ENCODE measurements at places on chromosomes 13 and 19.

GRCh38 chr19:17081672-17082630, 6.4 kb downstream of the MYO9B start:
- no peak for DNase-seq

GRCh38 chr19:30529876-30530275, 157.7 kb downstream of the ZNF536 start:
- no peak for DNase-seq

DNA sequence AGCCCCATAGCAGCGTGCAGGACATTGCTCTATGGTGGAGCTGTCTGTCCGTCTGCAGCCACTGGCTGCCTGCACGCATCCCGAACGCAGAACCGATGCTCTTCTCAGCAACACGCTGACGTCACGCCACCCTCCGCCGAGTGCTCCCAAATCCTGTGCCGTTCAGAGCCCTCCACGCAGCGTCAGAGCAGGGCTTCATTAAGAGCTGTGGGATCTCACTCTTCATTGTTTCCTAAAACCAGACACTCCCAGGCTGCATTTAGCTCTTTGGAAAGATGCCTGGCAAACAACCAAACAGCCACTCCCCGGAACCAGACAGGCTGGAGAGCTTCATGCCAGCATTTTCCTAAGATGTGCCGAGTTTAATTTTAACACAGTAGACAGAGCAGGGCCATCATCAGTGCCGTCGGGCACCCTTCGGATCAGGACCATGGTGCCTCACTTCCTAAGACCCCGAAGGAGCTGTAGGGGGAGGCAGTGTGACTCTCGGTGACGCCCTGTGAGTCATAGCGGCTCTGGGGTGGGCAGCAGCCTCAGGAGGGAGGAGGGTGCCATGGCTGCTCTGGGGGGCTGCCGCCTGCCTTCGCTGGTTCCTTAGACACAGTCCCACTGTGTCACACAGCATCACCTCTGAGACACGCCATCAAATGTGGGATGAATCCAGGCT, 131.5 kb upstream of the MCF2L start:
- DNase-seq: peak; percentile 9

DNA sequence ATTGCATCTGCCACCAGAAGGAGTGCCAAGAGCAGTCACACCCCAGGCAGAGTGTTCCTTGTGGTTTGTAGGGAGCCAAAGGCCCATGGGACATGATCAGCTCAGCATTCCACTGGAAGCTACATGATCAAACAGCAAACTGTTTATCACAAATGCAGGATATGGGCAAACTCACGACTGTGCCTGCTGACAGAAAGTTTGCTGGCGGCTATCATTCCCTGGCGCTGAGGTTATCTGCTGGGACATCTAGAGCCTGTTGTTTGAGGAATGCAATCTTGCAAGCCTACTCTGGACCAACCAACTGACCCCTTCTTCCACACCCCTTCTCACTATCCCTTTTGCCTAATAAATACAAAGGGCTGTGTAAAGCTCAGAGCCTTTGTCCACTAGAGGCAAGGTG, 7.7 kb upstream of the ZNF613 start:
- no peak for DNase-seq

DNA sequence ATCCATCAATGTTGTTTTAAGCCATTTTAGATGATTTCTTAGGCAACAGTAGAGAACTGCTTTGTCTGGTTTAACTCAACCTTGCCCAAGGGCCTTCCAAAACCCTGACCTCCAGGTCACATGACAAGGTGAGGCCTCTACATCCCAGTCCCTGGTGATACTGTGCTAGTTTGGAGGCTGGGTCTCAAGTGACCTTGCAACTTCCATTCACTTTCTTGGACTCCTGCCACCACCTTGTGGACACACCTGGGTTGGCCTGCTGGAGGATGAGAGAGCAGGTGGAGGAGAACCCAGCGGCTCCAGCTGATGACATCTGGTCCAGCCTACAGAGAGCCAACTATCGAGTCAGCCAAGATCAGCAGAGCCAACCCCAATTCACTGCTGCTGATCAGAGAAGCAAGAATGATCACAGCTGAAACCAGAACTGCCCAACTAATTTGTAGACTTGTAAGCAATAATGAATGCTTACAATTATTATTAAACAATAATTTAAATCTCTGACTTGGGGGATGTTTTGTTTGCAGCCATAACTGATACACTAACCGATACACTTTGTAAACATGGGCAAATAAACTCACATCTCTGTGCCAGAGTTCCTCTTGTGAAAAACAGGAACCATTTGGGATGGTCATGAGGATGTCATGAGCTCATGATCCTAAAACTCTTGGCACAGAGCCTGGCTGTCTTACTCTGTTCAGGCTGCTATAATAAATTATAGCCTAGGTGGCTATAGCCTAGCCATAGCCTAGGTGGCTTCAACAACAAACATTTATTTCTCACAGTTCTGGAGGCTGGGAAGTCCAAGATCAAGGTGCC, 11.5 kb downstream of the FAM187B start:
- no peak for DNase-seq

DNA sequence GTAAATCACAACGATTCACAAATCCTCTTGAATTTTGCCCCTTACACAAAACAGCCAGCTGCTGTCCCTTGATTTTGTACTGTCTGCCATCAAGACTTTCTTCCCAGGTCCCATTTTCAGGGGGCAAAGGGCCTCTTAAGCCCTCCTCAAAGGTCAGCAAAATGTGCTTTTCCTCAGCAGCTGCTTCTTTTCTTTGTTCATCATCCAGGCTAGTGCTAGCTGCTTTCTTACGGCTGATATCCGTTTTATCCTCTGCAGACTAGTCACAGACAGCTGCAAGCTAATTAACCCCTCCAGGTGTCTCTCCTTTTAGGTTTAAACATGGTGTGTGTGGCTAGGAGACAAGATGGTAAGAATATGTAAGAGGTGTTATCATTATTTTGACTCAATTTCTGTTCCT, 90.9 kb downstream of the NALCN start:
- no peak for DNase-seq

GRCh38 chr13:70424428-70424827, 316.2 kb upstream of the KLHL1 start:
- DNase-seq: no peak

DNA sequence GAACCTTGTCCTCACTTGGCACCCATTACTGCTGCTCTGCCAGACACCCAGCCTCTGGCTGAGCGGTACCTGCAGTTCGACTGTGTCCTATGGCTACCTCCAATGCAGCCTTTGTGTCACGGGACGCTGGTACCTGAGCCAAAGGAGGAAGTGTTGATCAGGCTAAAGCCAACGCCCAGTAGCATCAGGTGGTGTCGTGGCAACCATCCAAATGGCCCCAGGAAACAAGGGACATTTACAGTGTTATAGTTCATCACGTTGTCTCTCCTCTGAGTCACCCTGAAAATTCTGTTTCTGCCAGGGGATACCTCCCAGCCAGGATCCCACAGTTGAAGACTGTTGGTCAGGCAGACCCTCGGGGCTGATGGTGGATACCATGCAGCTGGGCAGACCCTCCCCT, 10.1 kb downstream of the RHPN2 start:
- no peak for DNase-seq

DNA sequence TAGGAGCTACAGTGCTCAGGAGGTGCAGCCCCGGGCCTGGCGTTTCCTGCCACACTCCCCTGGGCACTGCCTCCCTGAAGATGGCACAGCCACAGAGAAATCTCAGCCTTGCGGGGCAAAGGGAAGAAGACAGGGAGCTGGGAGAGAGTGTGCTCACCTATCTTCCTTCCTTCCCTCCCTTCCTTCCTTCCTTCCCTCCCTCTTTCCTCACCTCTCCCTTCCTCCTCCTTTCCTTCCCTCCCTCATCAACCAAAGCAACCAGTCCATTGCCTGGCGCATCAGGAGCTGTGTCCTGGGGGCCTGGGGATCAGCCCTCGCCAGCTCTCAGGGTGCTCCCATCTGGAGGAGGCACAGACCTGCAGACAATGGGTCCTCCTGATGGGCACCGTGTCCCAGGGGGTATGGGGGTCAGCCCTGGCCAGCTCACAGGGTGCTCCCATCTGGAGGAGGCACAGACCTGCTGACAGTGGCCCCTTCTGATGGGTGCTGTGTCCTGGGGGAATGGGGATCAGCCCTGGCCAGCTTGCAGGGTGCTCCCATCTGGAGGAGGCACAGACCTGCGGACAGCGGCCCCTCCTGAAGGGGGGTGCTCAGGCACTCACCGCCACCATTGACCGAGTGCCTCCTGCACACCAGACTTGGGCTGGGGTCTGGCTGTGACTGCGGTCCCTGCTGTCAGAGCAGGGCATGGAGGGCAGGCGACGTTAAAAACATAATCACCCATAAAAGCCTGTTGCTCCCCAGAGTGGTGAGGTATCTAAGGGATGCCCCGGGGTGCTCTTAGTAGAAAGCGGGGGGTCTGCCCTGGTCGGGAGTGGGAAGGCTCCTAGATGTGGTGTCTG, 120.2 kb downstream of the URI1 start:
- DNase-seq: no peak

DNA sequence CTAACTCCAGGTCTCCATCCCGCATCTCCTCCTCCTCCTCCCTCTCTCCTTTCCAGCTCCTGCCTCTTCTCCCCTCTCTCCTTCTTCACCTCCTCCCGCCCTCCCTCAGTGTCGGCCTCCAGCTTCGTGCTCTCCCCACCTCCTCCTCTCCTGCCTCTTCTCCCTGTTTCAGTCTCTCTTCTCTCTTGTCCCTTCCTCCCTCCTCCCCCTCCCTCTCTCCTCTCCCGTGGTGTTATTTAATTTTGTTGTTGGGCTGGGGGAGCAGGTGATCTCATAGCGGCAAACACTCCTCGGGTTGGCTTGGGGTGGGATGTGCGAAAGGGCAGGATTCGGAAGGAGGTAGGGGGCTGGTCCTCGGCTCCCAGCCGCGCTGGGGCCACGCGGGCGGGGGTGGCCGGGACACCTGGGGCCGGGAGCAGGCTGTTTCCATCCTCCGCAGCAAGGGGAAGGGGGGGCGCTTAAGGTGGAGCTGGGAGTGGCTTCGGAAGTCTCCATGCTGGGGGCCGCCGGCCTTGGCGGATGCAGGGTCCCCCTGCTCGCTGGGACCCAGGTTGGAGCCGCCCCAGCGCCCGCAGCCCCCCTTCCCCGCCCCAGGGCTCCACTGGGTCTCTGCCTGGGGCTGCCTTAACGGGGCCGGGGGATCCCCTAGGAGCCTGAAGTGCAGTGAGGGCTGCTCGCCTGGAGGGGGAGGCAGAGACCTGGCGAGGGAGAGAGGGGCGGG, at the start of gene CA11:
CA11 (minus strand) TSS at position 187 of the 721 bp plus-strand sequence. CDS start 555 bp downstream, outside the sequence.
- peak; percentile 76 for DNase-seq

DNA sequence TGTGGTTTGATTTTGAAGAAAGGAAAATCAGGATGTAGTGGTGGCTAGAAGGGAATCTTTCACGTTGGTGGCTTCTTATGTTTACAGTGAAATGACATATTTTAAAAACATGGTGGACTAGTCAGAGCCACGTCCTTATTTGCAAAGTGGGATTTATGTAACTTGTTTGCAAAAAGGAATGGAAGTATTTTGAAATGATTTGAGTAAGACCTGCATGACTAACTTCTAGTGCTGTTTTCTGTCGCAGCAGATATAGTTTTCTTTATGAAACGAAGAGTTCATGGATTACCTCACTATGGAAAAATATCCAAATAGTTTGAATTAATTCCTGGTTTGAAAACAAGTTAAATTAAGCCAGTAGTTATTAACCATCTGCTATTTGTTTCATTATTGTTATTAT, 476.5 kb downstream of the MYO16 start:
- no peak for DNase-seq

- DNase-seq: no peak
Observed at GRCh38 chr13:39159393-39159792, 121.1 kb downstream of the NHLRC3 start.

DNA sequence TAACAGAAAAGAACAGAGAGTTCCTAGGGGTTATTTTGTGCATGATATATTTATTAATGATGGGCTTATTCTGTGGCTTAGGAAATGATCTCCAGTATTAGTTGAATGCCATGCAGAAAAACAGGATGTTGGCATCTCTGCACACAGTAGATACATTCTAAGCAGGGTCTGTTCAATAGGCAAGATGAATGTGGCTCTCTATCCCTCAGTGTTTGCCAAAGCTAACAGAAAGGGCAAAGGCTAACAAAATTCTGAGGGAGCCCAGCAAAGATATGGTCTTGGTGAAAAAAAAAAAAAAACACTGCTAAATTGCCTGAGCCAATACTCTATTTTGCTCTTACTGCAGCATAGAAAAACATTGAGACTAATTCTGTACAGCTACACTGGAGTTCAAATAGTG, 1095.8 kb downstream of the UQCRFS1 start:
- DNase-seq: no peak

- peak; percentile 58 for DNase-seq
Observed at GRCh38 chr13:46492946-46493345, 60.0 kb upstream of the LRCH1 start.
